ENCODE measurements at places on chromosomes 2 and 18. TPM values are rescaled to one million over a fixed set of nuclear protein-coding genes. Genes with fewer than 3 reads are reported as not detected.

Gene TANC1
- total RNA-seq: 0.38 TPM

Gene LYPD1
- total RNA-seq: not detected

Gene PRKAG3
- not detected for total RNA-seq

GRCh38 chr2:6671913-6672312 lies 193.8 kb downstream of the CMPK2 start:
- H3K4me1 ChIP-seq: no peaks in the 10 kb centered on the region
- H3K27me3 ChIP-seq: no peaks in the 10 kb centered on the region
- DNase-seq: no peak
- H3K4me3 ChIP-seq: no peak overlapping the region

Gene GPC1
- total RNA-seq: 0.35 TPM

DNA sequence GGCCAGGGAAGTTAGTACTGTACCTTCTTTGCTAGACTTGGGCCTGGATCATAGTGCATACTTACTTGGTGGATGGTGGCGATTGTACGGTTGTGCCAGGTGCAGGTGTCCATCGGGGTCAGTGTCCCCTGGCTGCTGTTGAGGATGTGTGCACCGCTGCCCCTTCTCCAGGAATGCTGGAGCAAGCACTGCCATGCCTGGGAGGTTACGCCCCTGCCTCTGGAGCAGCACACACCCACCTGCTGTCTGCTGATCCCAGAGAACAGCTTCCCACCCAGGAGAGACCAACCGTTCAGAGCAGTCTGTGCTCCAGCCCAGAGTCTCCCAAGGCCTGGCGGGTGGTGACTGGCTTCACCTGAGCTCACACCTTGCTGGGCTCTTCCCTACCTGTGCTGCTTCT lies 286.8 kb upstream of the HS6ST1 start:
- no peak overlapping the region for H3K27ac ChIP-seq
- no peaks in the 10 kb centered on the region for H3K4me1 ChIP-seq
- no peak for DNase-seq
- no peaks in the 10 kb centered on the region for H3K36me3 ChIP-seq

- no peaks in the 10 kb centered on the region for H3K4me1 ChIP-seq
- no peaks in the 10 kb centered on the region for H3K27me3 ChIP-seq
- no peak for DNase-seq
- no peak overlapping the region for H3K27ac ChIP-seq
- H3K36me3 ChIP-seq: no peaks in the 10 kb centered on the region
Measured at GRCh38 chr2:53610260-53610659, 157.3 kb upstream of the CHAC2 start.

DNA sequence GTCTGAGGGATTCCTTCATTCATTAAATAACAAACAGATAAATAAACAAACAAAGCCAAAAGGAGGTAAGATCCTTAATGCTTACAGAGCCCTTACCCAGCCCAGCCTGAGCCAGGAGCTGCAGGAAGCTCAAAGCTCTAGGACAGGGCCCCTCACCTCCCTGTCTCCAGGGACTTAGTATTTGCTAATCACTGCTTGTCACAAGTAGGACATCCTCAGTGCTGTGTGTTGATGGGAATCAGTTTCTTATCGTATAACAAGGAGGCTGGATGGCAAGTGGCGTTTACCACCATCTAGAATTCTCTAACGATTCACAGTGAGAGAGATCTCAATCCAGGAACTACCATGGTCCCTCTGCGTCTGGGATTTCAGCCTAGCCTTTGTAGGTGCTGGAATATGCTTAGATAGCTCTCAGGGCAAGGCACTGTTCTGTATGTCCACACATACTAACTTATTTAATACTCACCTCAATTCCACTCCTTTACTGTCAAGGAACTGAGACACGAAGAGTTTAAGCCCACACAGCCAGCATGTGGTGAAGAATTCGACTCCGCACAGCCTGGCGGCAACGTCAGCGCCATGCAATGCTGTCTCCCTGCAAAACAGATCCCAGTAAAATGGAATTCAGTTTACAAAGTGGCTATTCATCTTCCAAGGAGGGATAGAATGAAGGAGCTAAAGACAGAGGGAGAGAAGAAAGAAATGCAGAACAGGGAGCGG lies 164.8 kb downstream of the MYCN start:
- H3K4me3 ChIP-seq: no peak overlapping the region
- no peaks in the 10 kb centered on the region for H3K4me1 ChIP-seq
- no peak overlapping the region for H3K27ac ChIP-seq
- no peak for DNase-seq
- no peaks in the 10 kb centered on the region for H3K27me3 ChIP-seq

Gene COPS9
- total RNA-seq: 71.8 TPM

DNA sequence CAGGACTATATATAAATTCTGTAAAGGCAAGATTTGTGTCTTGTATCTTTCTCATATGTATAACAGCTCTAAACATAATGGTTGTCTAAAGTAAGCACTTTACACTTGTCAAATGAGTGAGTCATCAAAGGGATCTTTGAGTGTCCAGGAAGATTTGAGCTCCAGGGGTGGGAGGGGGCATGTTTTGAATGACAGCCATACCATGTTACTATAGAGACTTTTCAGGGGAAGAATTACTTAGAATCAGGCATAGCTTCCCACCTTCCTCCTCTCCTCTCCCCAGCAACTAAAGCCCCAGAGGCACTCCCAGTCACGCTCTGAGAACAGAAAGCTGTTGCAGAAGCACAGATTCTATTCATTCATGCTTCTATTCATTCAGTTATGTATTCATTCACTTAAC lies 65.8 kb upstream of the ALK start:
- H3K27ac ChIP-seq: no peak overlapping the region
- no peak for DNase-seq
- H3K27me3 ChIP-seq: no peaks in the 10 kb centered on the region

DNA sequence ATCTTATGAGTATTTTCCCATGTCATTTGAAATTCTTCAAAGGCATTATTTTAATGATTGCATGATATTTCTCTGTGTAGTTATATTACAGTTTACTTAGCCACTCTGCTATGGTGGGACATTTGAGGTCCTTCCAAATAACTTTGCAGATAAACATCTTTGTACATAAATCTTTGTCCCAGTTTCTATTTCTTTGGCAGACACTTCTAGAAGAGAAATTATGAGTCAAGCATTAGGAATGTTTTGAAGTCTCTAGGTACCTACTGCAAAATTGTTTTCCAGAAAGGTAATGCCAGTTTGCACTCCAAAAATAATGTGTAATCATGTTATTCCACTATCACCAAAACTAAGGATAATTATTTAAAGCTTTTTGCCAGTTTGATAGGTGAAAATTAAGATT lies 149.7 kb downstream of the EN1 start:
- no peak overlapping the region for H3K27ac ChIP-seq
- H3K4me3 ChIP-seq: no peak overlapping the region
- no peaks in the 10 kb centered on the region for H3K4me1 ChIP-seq
- H3K27me3 ChIP-seq: no peaks in the 10 kb centered on the region

Gene SH3BP4
- total RNA-seq: 2.6 TPM

DNA sequence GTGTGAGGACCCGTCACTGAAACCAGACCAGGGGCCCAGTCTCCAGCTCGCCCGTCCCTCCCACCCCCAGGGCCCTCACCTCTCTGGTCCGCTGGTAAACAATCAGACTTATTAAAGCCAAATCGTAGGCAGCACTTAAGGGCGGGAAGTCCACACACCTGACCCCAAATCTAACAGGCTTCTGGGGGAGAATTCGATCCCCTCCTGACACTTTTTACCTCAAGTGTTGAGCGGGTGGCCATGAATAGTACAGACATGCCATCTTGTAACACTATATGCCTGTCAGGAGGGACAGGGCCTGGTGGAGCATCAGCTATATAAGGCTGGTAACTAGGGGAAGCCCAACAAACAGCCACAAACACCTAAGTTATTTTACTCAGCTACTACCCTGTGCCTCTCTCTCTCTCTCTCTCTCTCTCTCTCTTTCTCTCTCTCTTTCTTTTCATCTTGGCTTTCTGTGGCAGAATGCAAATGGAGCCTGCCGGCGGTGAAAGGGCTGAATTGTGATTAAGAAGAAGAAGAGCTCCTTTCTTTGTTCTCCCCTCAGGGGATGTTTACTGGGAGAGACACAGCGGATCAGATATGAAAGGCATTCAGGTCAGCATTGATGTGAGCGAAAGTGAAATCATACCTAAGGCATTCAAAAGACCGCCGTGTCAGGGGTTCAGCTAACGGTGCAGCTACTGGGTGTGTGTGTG lies 9.5 kb downstream of the ZEB2 start:
- peaks cover 43% of the 10 kb centered on the region for H3K4me1 ChIP-seq
- no peaks in the 10 kb centered on the region for H3K27me3 ChIP-seq
- no peak overlapping the region for H3K4me3 ChIP-seq
- no peak for DNase-seq
- no peak overlapping the region for H3K27ac ChIP-seq

DNA sequence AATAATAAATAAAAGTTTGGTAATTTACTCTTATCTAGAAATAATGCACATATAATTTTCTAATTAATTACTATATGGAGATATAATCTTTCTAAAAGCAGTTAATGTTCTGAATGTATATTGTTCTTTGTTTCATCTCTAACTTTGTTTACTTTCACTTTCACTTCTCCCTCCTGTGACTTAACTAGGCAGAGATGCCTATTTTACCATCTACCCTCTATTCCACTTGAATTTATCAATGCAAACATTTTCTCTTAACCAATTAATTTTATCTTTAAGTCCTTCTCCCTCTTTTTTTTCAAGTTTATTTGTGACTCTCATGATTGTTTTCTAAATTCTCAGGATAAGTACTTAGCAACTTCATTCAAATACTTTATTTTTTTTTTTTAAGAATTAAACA lies 55.1 kb upstream of the IL1RL1 start:
- no peaks in the 10 kb centered on the region for H3K36me3 ChIP-seq
- no peak overlapping the region for H3K27ac ChIP-seq
- H3K4me1 ChIP-seq: peaks cover 4% of the 10 kb centered on the region

Gene UPP2
- not detected for total RNA-seq

Gene STEAP3
- 0.27 TPM for total RNA-seq

DNA sequence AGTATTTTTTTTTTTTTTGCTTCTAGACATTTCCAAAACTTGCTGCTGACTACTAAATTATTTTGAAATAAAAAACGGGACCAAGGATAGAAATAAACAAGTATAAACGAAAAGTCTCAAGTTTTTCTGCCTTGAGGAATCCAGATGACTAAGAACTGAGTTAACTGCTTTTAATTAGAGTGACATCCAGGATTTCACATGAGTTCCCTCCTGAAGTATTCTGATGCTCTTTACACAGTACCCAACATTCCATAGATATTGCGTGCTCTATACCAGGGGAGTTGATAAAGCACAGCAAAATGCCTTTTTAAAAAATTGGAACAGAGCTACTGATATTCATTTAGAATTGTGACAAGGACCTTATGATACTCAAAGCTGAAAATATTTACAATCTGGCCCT lies 618.0 kb downstream of the CCDC85A start:
- no peak overlapping the region for H3K27ac ChIP-seq
- no peaks in the 10 kb centered on the region for H3K36me3 ChIP-seq
- H3K4me3 ChIP-seq: no peak overlapping the region
- H3K27me3 ChIP-seq: no peaks in the 10 kb centered on the region
- no peak for DNase-seq

DNA sequence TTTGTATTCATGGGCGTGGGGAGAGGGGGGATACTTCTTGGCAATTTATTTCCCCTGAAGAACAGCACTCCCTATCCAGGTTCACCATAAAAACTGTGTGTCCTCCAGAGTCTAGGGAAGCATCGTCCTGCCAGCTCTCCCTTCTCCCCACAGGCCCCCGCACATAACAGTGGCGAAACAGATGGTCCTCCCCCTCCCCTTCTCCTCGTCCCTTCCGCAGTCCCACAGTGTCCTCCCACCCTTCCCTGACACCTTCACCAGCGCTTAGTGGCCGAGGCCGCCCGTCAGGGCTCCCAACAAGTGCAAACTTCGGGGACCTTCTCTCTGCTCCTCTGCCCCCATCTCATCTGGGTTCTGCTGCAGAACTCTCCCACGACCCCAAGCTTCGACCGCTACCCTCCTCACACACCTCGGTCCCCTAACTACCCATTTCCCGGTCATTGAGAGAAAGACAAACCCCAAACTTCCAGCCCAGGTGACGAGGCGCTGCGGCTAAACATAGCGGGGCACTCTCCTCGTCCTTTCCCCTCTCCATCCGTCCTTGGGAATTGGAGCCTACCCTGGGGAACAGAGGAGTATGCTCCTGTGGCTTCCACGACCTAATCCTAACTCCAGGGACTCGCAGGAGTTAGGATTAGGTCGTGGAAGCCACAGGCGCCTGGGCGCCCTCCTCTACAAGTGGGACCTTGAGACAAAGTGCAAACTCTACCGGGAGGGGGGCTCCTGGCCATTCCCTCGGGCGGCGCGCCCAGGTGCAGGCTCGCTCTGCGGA lies 971 bp downstream of the ZNF385B start:
- no peak overlapping the region for H3K27ac ChIP-seq
- H3K4me1 ChIP-seq: no peaks in the 10 kb centered on the region
- peaks cover 10% of the 10 kb centered on the region for H3K27me3 ChIP-seq
- no peaks in the 10 kb centered on the region for H3K36me3 ChIP-seq

GRCh38 chr2:40374543-40375240 lies 77.2 kb downstream of the SLC8A1 start:
- no peak overlapping the region for H3K4me3 ChIP-seq
- DNase-seq: no peak
- H3K27ac ChIP-seq: no peak overlapping the region
- no peaks in the 10 kb centered on the region for H3K36me3 ChIP-seq

Gene POTEJ
- total RNA-seq: not detected

GRCh38 chr2:123448801-123449200 lies 576.3 kb upstream of the CNTNAP5 start:
- H3K4me3 ChIP-seq: no peak overlapping the region
- H3K4me1 ChIP-seq: no peaks in the 10 kb centered on the region
- no peaks in the 10 kb centered on the region for H3K27me3 ChIP-seq
- no peak overlapping the region for H3K27ac ChIP-seq

Gene CAPN14
- 0.88 TPM for total RNA-seq

- DNase-seq: no peak
- H3K27me3 ChIP-seq: no peaks in the 10 kb centered on the region
- no peaks in the 10 kb centered on the region for H3K36me3 ChIP-seq
- H3K4me1 ChIP-seq: no peaks in the 10 kb centered on the region
- no peak overlapping the region for H3K4me3 ChIP-seq
Measured at GRCh38 chr2:28663359-28663758, 88.3 kb upstream of the PPP1CB start.

- DNase-seq: no peak
- no peaks in the 10 kb centered on the region for H3K36me3 ChIP-seq
- no peak overlapping the region for H3K27ac ChIP-seq
Measured at GRCh38 chr2:120219291-120219690, 3.9 kb downstream of the TMEM185B start.

Gene CDKL4
- not detected for total RNA-seq

Gene LIPG
- total RNA-seq: not detected

Gene CDH7
- total RNA-seq: not detected

DNA sequence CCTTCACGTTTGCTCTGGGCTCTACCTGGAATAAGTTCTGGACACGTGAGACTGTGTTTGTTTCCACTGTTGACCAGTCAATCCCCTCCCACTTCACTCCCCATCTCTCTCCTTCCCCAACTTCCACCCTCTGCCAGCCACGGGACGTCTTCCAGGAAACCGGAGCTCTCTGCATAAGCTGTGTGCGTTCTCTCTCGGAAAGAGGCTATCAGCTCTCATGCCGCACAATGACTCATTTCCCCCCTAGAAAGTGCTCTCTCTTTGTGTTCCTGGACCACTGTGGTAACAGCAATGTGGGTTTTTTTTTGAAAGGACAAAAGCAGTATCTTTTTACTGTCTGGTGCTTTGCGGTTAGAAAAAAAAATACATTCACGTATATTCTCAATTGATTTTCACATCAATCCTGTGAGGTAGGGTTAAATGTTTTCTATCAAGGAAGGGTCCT lies 10.2 kb downstream of the PROKR1 start:
- no peak overlapping the region for H3K4me3 ChIP-seq
- peak; percentile 53 for DNase-seq
- no peak overlapping the region for H3K27ac ChIP-seq
- no peaks in the 10 kb centered on the region for H3K27me3 ChIP-seq
- H3K36me3 ChIP-seq: no peaks in the 10 kb centered on the region
